ENCODE measurements at places on chromosomes 2 and 18.

DNA sequence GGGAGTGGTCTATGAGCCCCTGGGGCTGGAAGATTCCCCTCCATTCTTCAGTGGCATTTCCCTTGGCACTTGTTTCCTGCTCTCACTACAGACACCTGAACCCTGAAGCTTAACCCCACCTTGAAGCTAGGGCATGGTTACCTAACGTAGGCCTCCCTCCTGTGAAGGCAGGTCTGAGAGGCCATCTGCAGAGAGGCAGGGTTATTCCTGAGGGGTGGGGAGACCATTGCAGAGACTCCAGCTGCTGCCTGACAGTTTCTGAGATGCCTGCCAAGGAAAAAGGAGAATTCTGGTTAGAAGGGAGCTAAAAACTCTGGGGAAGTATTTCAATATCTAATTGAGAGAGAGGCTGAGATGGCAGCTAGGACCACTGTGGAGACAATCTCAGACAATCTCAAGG, 119.3 kb upstream of the NDUFV2 start:
- DNase-seq = no peak

DNA sequence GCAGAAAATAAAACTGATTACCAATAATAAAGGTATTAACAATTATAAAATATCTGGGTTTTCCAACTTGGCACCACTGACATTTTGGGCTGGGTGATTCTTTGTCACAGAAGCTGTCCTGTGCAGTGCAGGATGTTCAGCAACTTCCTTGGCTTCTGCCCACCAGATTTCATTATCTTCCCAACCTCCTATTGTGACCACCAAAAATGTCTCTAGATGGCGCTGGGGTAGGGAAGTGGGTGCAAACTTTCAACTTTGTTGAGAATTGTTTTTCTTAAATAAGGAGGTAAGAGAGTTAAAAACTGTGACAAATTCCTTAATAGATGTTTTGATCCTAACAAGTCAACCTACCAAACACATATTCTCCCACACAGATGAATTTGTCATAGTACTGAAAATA, 90.1 kb downstream of the GAREM1 start:
- no peak for DNase-seq

DNA sequence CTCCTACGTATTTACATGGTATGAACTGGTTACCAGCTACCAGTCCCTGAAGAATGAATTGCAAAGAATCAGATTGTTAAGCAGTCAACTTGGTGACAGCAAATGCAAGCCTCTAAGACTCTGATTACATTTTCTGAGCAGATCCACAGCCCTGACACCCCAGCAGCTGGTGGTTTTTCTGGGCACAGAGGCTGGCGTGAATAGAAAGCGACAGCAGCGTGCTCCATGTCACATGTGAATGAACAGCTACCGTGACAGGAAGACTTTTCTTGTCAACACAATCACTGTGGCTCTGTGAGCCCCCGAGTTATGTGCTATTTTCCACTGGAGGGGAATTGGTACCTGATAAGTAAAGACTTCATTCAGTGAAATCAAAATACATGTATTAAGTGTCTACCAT, 93.2 kb upstream of the CBLN2 start:
- DNase-seq = no peak

- DNase-seq = no peak
Measured at GRCh38 chr2:235498541-235498940, 4.7 kb downstream of the AGAP1 start.

- no peak for DNase-seq
Measured at GRCh38 chr2:200847269-200847668, 17.2 kb downstream of the CLK1 start.

- no peak for DNase-seq
Measured at GRCh38 chr2:62010632-62011256, 105.3 kb downstream of the COMMD1 start.

GRCh38 chr2:229899604-229900003, 22.2 kb downstream of the TRIP12 start:
- no peak for DNase-seq

DNA sequence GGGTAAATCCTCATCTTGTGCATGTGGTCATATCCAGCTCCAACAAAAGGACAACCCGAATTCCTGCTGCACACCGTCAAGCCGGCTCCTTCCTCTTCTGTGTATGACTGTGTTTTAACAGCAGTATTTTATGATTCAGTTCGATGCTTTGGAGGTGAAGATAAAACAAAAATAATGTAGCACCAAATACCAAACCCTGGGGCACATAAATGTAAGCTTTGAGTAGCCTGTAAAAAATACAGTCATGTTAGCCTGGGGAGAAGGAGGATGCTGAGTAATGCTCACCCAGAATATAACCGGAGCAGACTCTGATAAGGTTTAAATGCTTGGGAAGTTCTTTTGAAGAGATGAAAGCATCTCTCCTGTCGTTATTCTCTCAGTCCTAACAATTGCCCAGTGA, 225.0 kb downstream of the SUCLG1 start:
- DNase-seq = no peak

- DNase-seq = no peak
Measured at GRCh38 chr2:239156516-239157265, 244.1 kb downstream of the HDAC4 start.

DNA sequence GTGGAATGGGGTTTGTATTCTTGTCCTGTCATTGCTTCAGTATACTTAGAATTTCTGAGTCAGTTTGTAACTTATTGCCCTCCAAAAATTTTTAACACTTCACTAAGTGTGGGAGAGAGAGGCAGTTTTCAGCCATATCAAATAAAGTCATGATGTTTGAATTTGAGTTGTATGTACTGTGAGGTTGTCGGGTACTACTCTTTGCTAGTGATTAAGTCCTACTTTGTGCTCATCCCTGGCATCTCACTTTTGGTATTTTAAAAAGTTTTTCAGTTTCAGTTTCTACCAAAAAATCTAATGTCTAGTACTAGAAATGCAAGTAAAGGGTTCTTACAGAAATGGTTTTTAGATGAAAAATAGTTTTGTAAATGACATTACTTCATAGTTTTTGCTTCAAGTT, 40.7 kb downstream of the EIF5B start:
- no peak for DNase-seq

DNA sequence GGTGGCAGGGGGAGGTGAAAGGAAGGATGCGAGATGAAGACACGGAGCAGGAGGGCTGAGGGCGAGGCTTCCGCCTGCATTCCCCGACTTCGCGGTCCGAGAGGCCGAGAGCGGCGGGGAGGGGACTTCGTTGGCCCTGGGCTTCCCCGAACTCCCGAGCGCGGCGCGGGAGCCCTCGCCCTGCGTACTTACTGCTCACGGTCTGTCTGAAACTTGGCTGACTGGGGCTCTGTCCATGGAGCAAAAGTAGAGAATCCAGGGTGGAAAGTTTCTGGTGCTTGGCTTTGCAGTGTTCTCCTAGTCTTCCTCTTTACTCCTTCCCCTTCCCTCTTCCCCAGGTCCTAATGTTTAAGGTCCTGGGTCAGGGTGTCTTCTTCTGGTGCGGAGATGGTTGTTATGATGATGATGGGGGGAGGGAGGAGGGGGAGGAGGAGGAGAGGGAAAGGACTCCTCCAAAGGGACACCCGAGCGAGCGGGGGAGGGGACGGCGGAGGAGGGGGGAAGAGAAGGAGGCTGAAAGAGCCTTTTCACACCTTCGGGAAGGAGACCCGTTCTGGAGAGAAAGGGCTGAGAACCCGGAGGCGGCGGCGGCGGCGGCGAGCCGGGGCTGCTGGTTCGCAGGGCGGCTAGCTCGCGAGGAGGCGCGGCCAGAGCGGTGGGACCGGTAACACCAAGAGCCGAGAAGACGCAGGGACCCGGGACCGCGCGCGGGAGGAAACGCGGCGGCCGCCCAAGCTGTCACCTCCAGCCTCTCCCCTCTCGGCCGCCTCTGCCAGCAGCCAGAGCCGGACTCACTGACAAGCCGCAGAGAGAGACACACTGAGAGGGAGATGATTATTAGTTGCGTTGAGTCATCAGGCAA, at the start of gene SATB2:
Gene SATB2, minus strand, starts transcription at position 793 of the 862 bp plus-strand sequence. CDS start 1,902 bp downstream, outside the sequence.
- no peak for DNase-seq

DNA sequence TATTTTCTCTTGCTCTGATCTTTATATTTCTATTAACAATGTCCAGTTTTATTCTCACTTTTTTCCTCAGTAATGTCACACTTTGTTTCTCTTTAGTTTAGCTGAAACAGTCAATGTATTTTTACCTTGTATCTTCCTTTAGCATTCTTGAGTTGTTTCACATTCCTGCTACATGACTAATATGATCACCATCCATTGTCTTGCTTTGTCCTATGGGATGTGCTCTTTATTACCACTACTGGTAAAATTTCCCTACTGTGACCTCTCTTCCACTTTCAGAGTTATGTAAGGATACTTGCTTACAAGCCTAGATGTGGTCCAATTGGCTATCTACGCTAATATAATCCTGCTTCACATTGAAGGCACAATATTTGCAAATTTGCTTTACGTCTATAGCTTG, 457.9 kb downstream of the PIK3C3 start:
- DNase-seq = no peak

- no peak for DNase-seq
Measured at GRCh38 chr2:10283106-10284062, 19.3 kb upstream of the HPCAL1 start.

DNA sequence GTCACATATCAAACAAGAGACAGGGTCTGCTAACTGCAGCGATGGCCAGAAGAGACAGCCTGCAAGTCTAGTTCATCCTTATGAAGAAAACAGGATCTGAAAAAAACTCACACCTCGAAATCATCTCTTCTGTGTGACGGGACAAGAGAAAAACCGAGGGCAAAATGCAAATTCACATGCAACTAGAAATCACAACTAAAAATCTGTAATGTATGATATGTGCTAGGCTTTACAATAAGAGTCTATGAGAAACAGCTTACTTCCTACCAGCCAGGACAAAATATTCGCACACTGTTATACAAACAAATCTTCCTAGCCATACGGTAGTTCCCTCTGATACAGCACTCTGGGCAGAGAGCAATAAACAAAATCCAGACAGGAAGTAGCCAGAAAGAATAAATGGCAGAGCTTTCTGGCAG, 48.8 kb downstream of the ANKRD44 start:
- no peak for DNase-seq

DNA sequence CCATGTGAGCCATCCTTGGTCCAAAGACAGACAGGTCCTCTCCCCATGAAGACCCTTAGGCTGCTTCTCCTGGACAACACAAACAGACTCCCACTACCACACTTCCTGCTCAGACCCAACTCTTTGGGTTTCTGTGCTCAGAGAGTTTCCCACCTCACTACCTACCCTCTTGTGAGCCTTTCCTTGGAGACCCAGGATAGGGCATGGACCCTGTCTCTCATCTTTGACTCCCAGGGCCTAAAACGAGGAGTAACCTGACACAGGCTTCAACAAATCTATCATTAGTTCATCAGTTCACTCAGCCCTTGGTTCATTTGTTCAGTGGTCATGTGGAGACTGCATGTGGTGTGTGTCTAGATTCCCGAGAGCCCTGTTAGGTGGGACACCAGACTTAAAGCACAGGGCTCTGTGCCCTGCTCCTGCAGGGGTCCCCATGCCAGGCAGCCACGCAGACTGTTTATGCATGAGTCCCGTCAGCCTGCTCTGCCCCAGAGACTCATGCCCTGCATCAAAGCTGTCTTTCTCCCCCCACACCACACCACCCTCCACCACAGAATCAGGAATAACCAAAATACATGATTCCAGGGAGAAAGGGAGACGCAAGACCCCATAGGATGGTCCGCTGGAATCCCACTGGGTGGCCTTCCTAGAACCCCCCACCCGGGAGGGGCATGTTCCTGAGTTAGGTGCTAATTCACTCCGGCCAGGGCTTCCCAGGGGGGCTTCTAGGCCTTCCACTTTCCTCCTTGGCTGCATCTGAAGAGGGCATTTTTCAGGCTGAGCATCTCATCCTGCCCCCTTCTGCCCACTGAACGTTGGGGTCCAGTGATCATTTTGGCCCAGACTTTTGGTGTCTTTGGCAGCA, 100.2 kb upstream of the TEX51 start:
- no peak for DNase-seq

DNA sequence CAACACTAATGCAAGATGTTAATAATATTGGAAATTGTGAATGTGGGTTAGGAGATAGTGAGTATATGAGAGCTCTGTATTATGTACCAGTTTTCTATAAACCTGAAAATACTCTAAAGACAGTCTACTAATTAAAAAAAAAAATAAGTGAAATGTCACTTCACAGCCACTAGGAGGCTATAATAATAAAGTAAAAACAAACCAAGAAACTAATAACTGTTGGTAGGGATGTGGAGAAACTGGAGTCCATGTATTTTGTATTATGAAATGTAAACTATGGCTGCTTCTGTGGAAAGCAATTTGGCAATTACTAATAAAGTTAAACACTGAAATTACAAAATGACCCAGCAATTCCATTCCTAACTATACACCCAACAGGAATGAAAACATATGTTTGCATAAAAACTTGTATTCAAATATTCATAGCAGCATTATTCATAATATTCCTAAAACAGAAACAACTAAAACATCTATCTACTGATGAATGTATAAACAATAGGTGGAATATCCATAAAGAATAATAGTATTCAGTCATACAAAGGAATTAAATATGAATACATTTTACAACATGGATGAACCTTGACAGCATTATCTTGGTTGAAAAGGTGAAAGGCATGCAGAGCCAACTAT, 36.2 kb downstream of the CCDC178 start:
- DNase-seq = no peak

GRCh38 chr18:64037812-64038414, 68.0 kb downstream of the SERPINB8 start:
- DNase-seq = no peak

DNA sequence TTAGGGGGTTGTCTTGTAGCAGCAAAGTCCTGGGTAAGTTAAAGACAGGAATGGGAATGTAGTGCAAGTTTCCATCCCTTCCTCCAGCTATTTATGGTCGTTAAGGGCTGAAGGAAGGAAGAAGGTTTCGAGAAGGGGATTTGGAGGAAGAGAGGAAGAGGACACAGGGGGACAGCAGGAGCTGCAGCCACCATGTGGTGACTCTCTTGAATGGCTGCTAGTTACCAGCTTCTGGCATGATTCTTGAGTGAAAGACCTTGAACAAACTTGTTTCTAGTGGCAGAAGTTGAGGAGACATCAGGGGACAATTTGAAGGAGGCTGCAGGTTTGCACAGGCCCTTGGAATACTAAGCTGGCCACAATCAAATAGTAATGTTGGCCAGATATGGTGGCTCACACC, 116.6 kb downstream of the MTX2 start:
- DNase-seq = no peak
